GDM1 (cell line): ENCODE measurements at places on chromosomes 3 and 15.
A peak's percentile ranks its signal among the peaks of the same experiment; 100 is the strongest.

- no peak for DNase-seq
These were observed 3.2 kb upstream of the RAD51 start for GRCh38 chr15:40691737-40692136.

DNA sequence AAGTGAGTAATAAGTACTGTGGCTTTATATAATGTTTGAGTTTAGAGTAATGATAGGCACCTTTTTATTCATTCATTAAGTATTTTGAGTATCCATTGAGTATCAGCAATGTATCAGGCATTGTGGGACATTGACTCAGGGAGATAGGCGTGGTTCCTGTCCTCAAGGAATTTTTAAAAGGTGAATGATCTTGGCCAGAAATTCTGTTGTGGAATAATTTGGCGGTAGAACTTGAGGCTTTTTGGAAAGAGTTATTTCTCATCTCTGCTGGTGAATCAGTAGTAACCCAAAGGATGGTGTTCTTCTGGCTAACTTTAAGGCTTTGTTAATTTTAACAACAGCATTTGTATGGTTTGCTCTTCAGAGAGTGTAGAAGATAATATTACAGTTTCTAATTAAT, 2.0 kb downstream of the RAB7A start:
- no peak for DNase-seq

DNA sequence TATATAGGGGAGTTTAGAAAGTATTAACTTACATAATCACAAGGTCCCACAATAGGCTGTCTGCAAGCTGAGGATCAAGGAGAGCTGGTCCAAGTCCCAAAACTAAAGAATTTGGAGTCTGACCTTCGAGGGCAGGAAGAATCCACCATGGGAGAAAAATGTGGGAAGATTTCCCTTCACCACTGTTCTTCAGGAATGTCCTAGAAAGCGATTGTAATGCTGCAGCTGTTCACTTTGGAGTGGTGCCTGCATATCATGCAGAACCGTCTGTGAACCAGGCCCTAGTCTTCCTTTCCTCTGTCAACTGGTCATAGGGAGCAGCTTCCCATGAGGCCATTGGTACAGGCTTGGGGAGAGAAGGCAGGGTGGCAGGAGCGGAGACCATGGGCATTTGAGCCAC, 497.9 kb upstream of the ARPP21 start:
- no peak for DNase-seq

- no peak for DNase-seq
These were observed 60.3 kb downstream of the RGMA start for GRCh38 chr15:93028632-93029213.

DNA sequence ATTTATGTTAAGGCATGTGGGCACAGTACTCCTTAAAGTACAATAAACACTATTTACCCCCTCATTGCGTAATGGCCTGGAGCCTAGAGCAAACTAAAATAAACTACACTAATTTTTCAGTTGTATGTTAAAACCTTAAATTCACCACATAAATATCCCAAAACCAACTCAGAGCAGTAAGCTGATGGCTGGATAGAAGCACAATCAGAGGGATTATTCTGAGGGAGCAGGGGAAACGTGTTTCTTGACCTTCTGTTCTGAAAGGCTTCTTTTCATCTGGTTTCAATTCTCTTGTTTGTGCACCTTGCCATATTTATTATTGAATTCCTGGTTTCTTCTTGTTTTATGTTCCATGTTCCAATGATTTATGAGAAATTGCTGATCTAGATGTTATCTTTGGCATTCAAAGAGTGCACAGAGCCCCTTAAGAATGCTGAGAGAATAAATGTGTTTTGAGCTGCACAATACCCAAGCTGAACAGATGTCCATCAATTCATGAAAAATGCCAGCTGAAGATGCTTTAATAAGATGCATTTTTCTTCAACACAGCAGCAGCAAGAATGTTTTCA, 29.6 kb downstream of the RPL22L1 start:
- DNase-seq = no peak

DNA sequence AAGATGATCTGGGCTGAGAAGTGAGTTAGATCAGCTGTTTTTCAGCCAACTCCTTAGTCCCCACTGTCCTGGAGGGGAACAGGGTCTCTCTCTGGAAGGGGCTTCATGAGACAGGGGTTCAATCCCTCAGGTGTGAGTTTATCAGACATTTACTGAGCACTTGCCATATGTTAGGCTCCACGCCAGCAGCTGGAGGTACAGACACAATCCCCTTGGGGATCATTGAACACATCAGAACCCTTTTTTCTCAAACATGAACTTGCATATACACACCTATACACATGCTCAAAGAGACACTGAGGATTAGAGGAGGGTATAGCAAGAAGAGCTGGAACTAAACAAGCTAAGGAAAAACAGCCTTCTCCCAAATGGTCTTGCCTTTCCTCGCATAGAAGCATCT, 5.5 kb upstream of the BMF start:
- no peak for DNase-seq

DNA sequence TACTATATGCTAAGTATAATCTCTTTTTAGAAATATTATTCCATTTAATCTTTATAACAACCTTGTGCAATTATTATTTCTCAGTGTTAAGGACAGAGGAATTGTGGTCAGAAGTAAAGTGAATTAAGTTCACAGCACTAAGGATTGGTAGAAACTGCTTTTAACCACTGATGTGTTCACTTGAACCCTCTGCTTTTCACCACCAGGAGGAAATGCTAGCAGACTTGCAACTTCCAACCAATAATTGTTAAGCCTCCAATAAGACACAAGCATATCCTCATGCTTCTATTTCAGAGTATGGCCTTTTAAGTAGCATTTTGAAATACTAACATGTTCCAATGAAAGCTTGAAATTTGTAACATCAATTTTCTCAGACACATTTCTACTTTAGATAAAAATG, 527.4 kb downstream of the SI start:
- DNase-seq = no peak

DNA sequence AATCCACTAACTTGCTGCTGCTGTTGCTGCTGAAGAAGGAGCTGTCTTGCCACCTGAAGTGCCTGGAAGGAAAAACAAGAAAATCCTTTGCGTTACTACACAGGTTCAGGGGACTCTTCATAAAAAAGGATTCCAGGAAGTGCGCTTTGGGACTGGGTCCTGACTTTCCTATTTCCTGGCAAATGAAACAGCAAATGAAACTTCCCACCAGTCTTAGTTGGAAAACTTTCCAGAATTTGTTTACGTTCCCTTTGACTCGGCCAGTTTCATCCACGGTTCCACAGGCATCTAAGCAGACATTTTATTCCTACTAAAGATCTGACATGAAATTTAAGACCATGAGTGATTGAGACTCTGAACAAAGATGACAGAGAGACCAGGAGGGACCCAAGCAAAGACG, 471.0 kb downstream of the FOXP1 start:
- no peak for DNase-seq

- peak; percentile 13 for DNase-seq
These were observed 41.1 kb upstream of the SKOR1 start for GRCh38 chr15:67784090-67784781.
